ENCODE measurements at places on chromosomes 2 and 18.

GRCh38 chr2:47265751-47266231 lies 110.7 kb upstream of the STPG4 start:
- no peak for DNase-seq

DNA sequence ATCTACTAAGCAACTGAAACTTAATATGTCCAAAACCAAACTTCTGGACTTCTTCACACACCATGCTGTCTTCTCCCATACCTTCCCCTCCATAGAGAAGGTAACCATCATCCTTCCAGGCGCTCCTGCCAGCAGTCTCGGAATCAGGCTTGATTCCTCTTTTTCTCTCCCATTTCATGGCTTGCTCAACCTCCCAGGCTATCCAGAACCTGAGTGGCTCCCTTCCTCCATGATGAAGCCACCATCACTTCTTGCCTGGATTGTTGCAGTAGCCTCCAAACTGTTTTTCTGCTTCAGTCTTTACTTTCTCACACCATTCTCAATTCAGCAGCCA lies 40.1 kb upstream of the NDUFV2 start:
- no peak for DNase-seq

DNA sequence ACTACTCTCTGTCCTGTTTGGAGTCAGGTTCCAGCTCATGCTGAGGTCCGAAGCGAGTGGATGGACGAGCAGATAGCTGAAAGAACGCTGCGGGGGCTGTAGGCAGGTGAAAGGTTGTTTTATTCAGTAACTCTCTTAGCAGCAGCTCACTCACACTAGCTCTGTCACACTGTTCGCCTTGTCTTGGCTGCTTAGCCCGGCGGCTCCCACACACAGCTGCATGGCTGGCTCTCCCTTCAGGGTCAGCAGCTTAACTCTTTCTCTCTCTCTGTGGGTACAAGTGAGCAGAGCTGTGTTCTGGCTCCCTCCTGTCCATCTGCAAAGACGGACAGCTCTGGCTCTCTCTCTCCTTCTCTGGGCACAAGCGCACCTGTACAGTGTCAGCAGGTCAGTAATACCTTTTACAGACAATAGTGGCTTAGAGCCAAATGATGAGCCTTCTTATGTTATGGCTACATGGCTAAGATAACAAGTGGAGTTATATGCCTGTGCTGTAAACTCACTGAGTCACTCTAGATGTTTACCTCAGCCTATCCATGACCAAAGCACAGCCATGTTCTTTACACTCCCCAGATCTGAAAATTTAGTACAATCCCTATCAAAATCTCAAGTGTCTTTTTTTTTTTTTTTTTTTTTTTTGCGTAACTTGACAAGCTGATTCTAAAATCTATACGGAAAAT lies 149.3 kb downstream of the GALNT1 start:
- no peak for DNase-seq

- no peak for DNase-seq
Observed at GRCh38 chr2:212379103-212379502, 159.5 kb downstream of the ERBB4 start.

DNA sequence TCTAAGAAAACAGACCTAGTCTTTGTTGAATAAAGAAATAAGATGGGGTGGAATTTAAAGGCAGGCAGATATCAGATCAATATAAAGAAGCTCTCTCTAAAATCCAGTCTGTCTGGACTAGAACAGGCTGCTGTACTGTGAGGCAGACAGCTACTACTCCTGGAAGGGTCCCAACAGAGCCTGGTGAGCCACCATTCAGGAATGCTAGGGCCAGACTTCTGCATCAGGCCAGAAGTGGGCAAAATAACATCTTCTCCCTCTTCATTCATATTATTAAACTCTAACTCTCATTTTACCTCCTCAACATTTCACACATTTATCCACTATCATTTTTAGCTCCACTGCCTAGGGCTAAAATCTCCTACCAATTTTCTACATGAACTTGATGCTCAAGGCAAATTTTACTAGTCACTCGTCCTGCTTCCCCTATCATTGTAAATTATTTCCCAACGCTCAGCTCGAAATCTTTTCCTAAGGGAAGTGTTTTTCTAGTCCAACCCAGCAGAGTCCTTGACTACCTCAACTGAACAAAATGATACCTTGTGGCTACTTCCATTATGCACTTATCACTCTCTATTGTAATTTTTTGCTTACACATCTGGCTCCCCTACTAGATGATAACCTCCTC lies 45.2 kb upstream of the GLS start:
- DNase-seq = peak; percentile 94

DNA sequence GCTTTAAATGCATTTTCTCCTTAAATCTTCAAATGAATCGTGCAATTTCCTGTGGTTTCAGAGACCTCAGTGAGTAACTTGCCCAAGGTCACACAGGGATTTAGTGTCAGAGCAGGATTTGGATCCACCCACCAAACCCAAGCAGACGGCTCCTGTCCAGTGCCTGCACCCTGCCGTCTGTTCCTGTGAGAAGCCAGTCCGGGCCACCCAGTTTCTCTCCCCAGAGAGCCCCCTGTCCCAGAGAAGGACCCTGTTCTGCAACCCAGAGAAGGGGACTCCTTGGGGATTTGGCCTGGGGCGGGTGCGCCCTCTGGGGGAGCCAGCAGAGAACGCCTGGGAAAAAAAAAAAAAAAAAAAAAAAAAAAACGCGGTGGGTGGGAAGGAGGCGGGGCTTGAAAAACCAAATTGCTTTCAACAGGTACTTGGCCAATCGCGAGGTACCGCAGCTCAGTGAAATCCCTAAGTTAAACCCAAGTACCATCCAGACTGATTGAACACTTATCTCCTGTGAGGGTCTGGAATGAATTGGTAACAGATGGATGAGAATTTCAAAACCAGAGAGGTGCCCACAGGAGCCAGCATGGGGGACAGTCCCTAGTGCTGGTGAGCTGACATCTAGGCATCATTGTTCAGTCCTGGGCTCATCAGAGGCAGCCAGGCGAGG lies 30.9 kb upstream of the REEP1 start:
- DNase-seq = peak; percentile 17

GRCh38 chr2:85862426-85862825 lies 26.4 kb downstream of the ST3GAL5 start:
- peak; percentile 25 for DNase-seq

DNA sequence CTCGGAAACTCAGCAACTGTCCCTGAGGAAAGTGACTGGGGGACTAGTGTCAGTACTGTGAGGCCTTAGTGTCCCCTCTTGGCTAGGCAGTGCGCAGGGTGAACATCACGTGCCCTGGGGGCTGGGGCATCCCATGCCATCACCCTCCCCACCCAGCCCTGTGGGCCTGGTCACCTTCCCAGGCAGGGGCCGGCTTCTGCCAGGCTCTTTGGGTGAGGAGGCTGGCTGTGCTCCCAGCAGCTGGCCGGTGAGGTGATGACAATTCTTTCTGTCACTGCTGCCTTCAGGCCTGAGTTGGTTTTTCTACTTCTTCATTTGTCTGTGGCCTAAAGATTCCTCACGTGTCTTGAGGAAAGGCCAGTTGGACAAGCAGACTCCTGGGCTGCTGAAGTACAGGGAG lies 180.8 kb downstream of the KLHL29 start:
- no peak for DNase-seq

DNA sequence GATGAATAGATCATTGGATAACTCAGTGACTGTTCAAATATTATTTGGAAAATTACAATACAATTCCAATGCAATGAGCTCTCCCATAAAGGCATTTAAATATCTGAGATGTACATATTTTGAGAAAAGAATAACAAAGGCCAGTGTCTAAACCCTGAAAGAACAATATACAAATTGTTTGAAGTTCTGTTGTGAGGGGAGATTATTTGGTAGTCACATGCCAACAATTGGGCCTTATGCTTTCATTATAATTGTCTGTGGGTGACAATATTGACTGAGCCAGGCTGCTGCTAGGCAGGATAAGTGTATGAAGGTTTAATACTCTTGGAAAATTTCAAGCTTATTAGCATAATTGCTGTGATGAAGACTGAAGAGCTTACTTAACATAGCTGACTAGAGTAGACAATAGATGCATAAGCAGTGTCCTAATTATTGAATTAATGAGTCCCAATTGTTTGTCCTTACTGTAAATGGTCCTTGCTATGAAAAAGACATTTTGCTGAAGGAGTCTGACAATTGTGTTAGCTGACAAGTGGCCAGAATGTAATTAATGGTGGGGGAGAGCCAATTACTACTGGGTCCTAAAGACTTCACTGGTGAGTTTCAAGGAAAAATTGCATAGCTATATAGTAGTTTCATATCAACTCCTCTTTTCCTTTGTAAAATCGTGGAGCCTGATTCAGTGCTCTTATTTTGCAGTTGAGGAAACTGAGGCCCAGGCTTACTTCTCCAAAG lies 5.0 kb upstream of the SMAD2 start:
- no peak for DNase-seq

- DNase-seq = no peak
Observed at GRCh38 chr2:19349911-19350677, 8.3 kb downstream of the OSR1 start.

GRCh38 chr18:50987261-50987660 lies 19.4 kb downstream of the ELAC1 start:
- DNase-seq = no peak

DNA sequence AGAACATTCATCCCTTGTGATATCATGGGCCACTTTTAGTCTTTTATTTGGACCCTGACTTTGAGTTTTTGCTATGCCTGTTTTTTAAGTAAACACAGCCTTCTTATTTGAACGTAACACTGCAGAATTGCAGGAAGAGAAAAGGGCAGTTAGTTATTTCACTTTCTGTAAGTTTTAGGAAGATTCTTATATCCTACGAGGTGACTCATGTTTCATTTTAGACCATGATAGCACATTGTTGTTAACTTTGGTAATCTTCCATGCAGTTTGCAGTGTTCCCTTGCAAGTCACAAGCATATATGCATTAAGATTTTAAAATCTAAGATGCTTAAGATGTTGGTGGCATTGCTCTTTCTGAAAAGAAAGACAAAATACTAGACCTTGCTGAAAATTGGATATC lies 128.6 kb upstream of the EPC2 start:
- DNase-seq = peak; percentile 32

- no peak for DNase-seq
Observed at GRCh38 chr2:221204699-221205098, 367.4 kb downstream of the EPHA4 start.

DNA sequence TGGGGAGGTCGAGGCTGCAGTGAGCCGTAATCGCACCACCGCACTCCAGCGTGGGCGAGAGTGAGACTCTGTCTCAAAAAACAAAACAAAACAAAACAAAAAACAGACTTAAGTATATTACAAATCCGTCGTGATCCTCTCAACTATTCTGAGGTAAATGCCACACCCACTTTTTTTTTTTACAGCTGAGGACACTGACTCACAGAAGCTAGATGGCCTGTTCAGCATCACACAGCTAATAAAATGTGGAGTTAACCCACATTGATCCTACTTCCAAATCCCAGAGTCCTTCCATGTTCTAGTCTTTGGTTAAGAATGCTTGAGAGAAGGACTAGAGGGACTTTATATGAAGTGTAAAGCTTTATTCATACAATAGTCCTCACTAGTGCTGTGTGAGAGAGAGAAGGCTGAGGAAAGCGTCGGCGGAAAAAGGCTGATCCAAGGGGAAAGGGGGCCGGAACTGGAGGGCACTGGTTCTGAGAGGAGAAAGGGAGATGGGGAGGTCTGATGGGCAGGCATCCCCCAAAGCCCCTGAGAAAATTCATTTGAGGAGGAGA lies 627 bp downstream of the RNF25 start:
- peak; percentile 25 for DNase-seq

GRCh38 chr2:160209516-160209856 lies 9.4 kb upstream of the ITGB6 start:
- DNase-seq = peak; percentile 98

GRCh38 chr18:3422905-3423304 lies 27.1 kb upstream of the TGIF1 start:
- DNase-seq = no peak

DNA sequence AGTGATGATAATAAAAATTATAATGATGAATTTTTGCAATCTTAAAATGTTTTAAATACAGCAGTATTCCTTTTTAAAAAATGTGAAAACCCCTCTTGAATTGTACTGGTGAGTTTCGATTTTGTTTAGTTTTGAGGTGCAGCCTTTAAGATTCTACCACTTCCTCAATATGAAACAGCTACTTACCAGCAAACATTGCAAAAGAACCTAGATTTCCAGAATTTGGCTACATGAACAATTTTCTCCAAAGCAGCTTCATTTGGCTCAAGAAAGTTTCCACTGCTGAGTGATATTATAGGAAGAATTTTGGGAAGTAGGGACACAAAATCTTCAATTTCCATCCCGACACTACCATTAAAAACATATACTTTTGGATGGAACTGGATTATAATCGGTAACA lies 12.0 kb downstream of the TCF4 start:
- DNase-seq = no peak

GRCh38 chr2:190129421-190130199 lies 67.1 kb upstream of the MSTN start:
- no peak for DNase-seq

DNA sequence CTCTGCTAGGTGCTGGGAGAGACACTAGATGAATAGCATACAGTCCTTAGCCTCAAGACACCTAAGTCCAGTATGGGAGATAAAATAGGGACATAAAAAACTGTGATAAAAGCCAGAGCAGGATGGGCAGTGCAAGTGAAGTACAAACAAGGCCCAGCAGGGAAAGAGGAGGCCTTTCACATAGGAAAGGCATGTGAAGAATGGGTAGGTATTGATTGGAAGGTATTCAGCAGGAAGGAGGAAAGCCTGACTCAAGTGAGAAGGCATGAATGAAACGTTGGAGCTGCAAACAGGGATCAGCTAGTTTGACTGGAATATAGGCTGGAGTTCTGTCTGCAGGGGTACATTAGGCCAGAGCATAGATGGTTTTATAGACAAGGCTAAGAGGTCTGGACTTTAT lies 11.0 kb upstream of the CXCR4 start:
- no peak for DNase-seq

Data from fibroblast of skin of back (primary cell).